ENCODE measurements at places on chromosomes 13 and 19.

- no peak for DNase-seq
These were observed 30.3 kb upstream of the PDX1 start for GRCh38 chr13:27889471-27889870.

- no peak for DNase-seq
These were observed 1747.9 kb upstream of the SPRY2 start for GRCh38 chr13:82088781-82089180.

DNA sequence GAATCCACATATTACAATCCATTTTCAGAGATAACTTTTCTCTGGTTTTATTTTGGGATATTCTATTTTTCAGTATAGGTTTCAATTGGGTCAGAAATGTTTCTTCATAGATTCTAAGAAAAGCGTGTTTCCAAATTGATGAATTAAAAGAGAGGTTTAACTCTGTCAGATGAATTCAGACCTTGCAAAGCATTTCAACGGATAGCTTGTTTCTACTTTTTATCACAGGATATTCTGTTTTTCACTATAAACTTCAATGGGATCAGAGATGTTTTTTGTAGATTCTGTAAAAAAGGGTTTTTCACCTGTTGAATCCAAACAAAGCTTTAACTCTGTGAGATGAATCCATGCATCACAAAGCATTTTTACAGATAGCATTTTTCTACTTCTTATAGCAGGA lies 1498.1 kb downstream of the UQCRFS1 start:
- no peak for DNase-seq

DNA sequence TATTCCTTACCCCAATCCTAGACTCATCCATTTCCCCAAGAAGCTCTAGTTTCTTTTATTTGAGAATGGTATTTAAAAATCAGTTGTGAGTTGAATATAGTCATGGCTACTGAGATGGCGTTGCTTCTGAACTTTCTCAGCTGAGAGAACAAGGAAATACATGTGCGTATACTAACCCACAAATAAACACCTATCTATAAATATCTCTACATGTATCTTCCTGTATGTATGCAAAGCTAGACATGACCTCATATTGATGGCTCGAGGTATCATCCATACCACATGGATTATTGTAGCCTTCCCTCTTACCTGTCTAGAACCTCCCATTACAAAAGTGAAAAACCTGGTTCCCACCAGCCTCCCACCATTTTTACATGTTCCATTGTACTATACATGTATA lies 141.0 kb downstream of the UFM1 start:
- DNase-seq, result no peak

- DNase-seq, result no peak
These were observed 14.6 kb downstream of the METTL21C start for GRCh38 chr13:102680133-102680717.

GRCh38 chr13:26475176-26476110 lies 82.0 kb upstream of the WASF3 start:
- DNase-seq, result no peak

- DNase-seq, result peak; percentile 89
These were observed 6.5 kb upstream of the ZNF579 start for GRCh38 chr19:55586976-55587668.

DNA sequence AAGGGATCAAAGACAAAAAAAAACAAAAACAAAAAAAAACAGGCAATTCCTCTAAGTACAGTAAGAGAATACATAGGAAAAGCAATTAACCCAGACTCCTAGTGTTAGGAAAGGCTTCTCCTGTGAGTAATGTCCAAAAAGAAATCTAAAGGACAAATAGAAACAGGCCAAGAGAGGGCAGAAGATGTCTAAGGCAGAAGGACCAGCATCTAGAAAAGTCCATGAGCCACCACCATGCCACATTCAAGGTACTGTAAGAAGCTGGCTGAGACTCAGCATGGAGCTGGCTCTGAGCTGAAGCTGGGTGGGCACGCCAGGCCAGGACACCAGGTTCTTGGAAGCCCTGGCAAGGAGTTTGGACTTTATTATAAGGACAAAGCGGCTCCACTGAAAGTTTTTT lies 118.1 kb upstream of the FRY start:
- no peak for DNase-seq

DNA sequence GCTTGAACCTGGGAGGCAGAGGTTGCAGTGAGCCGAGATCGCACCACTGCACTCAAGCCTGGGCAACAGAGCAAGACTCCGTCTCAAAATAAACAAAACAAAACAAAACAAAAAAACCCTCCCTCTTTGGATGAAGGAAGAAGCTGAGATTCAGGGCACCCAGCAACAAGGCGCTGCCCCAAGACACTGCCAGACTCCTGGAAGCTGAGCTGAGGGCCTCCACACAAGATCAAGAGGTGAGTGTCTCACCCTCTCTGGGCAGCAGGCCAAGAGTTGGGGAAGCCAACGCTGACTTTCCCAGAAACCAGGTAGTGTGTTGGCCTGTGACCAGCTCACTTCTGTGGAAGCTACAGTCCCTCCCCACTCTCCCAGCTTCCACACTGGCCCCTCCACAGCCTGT lies 3.7 kb upstream of the TYROBP start:
- DNase-seq, result no peak

GRCh38 chr19:37936886-37937285 lies 29.9 kb downstream of the SIPA1L3 start:
- DNase-seq, result no peak

GRCh38 chr19:8580710-8581281 lies 3.6 kb upstream of the MYO1F start:
- peak; percentile 70 for DNase-seq

DNA sequence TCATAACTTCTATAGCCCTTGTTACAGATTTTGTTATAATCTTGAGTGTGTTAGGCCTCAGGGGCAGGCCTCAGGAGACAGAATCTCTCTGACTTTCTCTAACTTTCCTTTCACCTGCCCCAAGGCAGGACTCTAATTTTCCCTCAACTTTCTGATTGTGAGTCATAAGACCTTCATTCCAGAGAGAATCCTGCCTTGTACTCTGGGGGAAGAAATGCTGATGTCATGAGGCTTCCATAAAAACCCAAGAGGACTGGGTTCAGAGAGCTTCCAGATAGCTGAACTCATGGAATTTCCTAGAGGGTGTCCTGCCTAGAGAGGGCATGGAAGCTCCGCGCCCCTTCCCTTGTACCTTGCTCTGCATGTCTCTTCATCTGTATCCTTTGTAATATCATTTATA lies 5.3 kb upstream of the KBTBD6 start:
- no peak for DNase-seq

GRCh38 chr13:98368019-98368418 lies 190.9 kb upstream of the RNF113B start:
- no peak for DNase-seq

- no peak for DNase-seq
These were observed 12.6 kb upstream of the METTL21C start for GRCh38 chr13:102707467-102707866.

Data from SK-N-DZ (cell line).